ENCODE measurements at places on chromosomes 16 and 17.

DNA sequence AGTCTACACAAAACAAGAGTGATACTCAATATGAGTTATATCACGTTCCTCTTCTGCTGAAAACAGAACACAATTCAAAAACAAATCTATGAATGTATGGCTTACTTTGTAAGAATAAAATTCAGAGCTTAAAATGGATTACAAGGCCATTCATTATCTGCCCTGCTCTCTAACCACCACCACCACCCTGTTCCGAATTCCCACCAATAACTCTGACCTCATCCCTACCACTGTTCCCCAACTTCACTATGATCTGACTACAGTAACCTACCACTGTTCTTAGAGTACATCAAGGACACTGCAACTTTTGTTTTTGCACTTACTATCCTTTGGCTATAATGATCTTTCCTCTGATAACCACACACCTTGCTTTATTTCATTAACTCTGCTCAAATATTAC lies 21.3 kb downstream of the FBXL20 start:
- DNase-seq: no peak

- no peak for DNase-seq
These were observed 28.2 kb downstream of the MAP1LC3B start for GRCh38 chr16:87420026-87421002.

- no peak for DNase-seq
These were observed 6.3 kb downstream of the CMTM4 start for GRCh38 chr16:66690106-66690847.

GRCh38 chr16:87133112-87133850 lies 183.9 kb downstream of the C16orf95 start:
- no peak for DNase-seq

DNA sequence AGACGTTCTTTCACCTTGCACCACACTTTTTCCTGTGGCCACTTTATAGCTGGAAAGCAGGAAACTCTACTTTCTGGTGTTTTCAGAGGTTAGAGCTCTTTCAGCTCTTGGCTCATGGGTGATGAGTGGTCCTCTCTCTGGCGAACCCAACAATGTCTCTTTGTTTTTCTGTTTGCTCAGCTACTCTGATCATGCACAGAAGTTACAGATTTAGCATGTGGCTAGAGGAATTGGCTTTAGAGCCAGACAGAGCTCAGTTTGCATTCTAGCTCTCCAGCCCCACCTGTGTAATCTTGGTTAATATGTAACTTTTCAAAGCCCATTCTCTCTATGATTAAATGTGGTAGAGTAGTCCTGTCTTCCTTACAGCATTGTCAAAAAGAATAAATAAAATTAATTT lies 225.2 kb downstream of the HAPSTR1 start:
- DNase-seq: no peak

GRCh38 chr16:69338557-69339288 lies 641 bp downstream of the COG8 start:
- DNase-seq: no peak

- DNase-seq: no peak
These were observed 35.9 kb downstream of the SLC6A4 start for GRCh38 chr17:30199600-30199999.

- no peak for DNase-seq
These were observed 34.4 kb upstream of the SLC39A11 start for GRCh38 chr17:73126716-73127473.

DNA sequence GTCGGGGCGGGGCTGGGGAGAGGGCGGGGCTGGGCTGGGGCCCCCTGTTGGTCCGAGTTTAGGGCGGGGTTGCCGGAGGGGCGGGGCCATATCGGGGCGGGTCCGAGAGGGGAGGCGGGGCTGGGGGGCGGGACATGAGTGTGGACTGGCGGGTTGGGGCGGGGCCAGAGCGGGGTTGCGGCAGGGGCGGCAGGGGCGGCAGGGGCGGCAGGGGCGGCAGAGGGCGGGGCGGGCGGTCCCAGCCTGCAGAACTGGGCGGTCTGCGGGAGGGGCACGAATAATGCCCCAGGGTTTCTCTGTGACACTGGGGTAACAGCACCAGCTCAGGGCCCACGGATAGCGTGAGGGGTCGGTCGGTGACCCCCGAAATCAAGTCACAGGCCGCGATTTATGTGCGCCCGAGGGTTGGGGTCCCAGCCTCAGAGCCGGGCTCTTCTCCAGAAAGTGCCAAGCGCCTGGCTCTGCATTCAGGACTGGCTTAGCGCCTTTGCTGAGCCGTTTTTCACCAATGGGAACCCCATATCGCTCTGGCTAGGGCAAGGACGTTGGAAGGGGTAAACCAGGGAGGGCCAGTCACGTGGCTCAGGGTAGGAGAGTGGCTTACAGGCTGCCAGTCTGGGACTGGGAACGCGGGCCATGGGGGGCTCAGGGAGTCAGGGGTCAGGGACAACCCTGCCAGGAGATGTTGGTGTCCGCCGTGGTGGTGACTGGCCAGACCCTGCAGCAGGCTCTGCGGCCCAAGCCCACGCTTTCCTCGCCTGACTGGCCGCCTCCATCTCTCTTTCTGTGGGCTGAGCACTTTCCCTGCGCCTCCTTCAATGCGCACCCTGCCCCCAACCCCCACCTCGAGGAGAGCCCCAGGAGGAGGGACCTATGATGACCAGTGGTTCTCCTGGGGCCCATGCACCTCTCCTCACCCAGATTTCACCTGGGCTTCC lies 1.2 kb upstream of the METTL26 start:
- DNase-seq: no peak

- no peak for DNase-seq
These were observed 347.5 kb downstream of the HAPSTR1 start for GRCh38 chr16:9438991-9439390.

DNA sequence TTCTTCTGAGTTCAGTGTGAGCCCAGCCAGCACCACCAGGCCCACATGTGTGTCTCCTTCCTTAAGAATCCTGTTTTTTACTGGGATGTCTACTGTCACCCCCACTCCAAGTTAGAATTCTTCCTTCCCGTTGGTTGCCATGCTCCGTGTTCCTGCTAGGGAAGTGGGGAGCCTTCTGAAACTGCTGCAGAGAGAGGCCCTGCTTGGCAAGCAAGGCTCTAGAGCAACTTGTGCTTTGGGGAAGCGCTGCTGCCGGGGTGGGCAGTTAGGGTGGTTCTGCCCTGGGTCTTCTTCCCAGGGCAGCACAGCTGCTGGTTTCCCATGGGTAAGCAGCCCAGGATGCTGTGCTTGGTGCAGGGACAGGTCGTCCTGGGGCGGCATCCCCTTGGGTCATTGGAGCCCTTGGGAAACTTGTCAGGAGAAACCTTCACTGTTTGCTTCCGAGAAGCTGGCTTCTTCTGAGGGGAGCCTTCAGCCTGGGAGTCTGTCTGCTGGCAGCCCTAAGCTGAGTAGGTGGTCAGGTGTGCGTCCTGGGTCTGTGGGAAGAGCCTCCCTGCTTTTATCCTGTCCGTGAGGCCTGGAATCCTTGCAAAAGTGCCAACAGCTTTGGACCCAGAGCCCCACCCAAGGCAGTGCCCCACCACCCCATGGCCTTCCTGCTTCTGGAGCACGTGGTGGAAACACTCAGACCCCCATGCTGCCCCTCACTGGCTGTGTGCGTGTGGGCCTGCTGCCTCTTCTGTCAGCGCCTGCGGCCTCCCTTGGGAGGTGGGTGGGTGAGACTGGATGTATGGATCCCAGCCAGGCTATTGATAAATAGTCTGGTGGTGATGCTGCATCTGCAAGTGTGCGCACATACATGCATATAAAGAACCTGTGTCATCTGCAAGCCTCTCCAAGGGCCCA lies 71.8 kb downstream of the PLD6 start:
- DNase-seq: no peak

DNA sequence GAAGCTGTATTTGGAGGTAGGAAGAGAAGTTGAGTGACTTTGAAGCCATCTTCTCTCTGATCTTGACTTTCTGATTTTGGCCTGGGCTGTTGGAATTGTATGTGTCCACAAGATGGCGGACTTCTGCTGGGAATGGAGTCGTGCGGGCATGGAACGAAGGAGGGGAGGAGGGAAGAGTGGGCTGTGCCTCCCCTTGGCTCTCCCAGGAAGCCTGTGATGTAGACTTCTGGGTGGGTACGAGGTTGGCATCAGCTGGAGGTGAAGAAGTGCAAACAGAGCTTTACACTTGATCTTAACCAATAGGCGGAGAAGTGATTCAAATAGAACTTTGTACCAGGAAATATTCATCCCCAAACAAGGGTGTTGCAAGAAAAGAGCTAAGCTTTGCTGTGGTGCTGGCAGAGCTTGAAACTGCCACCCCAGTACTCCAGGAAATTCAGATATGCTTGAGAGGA lies 7.4 kb upstream of the TMEM220 start:
- DNase-seq: no peak

- no peak for DNase-seq
These were observed 263.4 kb downstream of the BCAS3 start for GRCh38 chr17:60941028-60941427.

DNA sequence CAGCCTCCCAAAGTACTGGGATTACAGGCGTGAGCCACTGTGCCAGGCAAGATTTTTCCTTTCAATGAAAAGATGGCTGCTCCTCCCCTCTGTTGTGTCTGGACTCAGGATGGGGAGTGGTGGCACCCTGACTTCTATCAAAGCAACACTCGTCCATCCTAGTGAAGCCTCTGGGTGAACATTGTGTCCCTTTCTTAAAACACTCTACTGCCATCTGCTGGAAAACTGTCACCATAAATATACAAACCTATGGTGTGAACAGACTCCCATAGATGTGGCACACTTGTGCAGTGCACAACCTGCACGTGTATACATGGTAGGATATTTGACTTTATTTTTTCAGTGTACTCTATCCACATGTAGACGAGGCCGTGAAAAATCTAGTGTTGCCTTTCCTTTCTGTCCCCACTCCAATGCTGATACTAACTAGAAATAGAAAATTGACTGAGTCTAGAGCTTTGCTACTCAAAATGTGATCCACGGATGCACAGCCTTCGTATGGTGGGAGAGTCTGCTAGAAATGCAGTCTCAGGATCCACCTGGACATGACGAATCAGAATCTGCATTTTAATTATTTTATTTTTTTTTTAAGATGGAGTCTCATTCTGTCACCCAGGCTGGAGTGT lies 55.9 kb upstream of the PLCG2 start:
- peak; percentile 76 for DNase-seq

- no peak for DNase-seq
These were observed 85.7 kb downstream of the NT5M start for GRCh38 chr17:17388657-17389496.

DNA sequence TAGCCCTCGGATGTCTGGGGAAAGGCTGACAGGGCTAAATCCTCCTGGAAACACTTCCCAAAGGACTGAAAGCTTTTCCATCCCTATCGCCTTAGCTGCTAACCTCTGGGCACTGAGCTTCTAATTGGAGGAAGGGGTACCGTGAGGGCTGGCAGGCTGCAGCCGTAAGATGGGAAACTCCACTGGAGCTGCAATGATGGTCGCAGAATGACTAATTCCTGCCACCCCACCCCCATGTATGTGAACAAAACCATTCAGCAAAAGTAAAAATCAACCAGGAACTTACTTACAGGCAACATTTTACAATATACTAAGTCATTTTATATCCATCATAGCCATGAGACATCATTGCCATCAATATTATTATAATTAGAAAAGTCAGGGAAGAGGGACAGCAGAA lies 133.3 kb downstream of the ABCC12 start:
- no peak for DNase-seq

- DNase-seq: no peak
These were observed 18.7 kb upstream of the AQP8 start for GRCh38 chr16:25198021-25198420.

GRCh38 chr17:75344666-75345065 lies 55.4 kb upstream of the SLC25A19 start:
- DNase-seq: no peak

DNA sequence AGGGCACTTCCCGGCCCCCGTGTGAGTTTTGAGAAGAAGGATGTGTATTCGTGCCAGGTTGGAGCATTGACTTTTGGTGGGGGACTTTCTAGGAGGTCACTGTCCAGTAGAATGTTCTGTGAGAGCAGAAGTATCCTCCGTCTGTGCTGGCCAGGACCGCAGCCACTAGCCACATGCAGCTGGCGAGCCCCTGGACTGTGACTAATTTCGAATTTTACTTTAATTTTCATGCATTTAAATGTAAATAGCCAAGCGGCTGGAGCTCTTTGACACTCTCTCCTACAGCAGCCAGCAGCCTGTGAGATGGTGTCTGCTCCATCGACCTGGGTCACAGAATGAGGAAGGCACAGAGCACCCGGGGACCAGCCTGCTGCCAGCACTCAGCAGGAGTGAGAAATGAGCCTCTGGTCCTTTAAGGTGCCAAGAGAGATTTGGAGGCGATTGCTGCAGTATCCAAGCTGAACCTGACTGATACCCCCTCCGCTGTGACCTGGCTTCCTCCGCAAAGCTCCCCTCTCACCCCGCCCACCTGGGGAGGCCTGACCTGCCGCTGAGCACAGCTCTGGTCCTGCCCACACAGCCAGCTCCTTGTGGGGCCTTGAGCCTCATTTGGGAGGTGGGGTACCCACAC lies 7.8 kb downstream of the ATP2A3 start:
- no peak for DNase-seq

- no peak for DNase-seq
These were observed 132.8 kb downstream of the SEC14L1 start for GRCh38 chr17:77273397-77274085.

DNA sequence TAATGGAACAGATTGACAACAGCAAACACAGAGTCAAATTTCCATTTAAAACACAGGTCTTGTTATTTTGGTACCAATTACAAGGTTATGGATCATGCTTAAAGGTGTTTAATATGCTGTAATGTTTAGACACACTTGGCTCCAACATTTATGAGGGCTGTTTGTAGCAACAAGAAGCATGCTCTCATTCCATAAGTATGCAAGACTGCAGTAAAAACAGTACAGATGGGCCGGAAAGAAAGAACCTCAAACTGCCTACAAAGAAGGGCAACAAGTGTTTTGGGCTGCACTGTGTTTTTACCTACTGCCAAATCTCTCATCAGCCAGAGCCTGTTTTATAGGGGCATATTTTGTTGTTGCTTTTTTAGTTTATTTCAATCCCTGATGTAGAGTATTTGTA lies 100.5 kb upstream of the HS3ST3A1 start:
- DNase-seq: no peak

DNA sequence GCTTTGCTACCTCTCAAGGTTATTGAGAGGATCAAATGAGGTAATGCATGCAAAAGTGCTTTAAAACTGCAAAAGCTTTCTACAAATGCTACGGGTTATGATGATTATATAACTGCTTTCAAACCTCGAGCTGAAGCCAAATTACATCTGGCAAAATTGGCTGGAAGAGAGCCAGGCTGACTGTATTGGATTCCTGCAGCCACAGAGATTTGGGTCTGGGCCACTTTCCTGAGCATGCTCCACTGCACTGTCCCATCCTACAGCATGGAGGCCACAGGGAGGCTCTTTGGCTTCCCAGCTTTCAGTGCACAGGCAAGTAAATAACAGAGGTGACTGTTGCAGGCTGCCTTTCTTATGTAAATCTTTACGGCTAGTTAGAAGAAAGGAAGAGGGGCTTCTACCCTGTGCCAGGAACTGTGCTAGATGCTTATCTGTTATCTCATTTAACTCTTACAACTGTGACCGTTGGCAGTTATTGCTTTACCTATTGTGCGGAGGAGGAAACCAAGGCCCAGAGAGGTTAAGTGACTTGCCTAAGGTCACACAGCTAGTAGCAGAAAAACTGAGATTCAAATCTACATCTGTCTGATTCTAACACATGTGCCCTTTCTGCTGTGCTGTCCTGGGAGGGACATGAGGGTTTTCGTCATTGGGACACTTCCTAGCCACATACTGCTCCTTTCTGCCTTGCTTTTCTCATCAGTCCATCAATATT lies 121.8 kb downstream of the SPACA3 start:
- no peak for DNase-seq
